ENCODE measurements at places on chromosomes 5 and 9.

DNA sequence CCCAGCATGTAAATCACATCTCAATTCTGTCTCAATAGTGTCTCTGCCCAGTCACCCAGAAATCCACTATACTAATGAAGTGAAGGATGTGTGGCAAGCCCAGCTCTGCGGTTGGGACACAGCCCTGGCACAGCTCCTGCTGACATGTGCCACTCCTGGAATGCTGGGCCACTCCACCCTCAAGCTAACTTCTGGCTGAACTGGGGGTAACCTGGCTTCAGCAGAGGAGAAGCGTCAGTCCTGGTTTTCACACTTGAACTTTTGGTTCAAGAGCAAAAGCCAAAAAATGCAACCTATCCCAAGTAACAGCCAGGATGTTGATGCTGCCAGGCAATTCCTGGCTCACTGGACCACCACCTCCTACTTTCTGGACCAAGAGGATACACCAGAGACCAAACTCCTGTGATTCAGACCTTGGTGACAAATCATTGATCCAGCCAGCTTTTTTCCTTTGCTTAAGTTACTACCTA lies 86.4 kb downstream of the ARRDC3 start:
- DNase-seq: no peak

GRCh38 chr9:20646656-20647055 lies 24.4 kb upstream of the MLLT3 start:
- DNase-seq: no peak

DNA sequence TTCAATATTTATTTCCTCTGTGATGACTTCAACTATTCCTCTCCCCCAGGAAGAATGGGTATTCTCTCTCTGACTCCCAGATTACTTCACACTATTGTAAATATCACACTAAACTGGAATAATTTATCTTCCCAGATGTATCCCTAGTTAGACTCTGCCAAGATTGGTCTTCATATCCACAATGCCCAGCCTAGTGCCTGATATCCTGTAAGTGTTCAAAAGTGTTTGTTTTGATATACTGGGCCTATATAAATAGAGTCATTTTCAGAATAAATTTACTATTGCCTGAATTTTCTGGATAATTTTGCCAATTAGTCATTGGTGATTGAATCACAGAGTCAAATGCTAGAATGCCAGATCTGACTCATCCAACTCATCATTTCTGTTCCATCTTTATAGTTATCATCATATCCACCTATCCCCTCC lies 143.7 kb upstream of the TNC start:
- DNase-seq: no peak

DNA sequence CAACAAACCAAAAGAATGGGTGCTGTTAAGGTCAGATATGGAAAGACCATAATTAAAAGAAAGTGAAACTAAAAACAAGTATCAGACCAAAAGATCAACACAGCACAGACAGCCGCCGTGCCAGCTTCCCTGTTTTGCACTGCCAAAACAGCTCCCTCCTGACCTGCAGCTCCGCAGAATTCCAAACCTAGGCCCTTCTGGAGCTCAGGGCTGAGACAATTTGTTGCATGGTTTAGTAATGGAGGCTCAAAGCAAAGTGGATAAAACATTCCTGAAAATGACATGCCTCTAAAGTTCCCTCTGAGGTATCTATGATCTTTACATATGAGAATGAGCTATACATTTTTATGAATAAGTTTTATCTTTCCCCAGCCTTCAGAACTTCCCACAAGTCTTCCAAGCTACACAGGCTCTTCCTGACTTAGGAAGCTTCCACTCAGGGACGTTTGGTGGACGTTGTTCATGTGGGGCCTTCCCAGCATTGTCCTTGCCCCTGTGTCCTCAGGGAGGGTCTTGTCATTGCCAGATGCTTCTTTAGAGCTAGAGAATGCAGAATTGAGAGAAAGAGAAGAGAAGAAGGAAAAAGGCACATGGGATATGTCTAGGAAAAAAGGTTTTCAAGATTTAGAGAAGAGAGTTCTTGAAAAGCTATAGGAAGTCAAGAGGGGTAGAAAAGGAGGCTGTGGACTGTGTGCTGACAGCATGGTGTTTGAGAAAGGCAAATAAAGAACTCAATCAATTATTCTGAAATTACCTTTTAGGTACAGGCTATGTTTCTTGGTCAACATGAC lies 28.4 kb upstream of the SSBP2 start:
- DNase-seq: peak; percentile 8

- DNase-seq: no peak
These were observed 20.0 kb downstream of the JMY start for GRCh38 chr5:79255786-79256557.

DNA sequence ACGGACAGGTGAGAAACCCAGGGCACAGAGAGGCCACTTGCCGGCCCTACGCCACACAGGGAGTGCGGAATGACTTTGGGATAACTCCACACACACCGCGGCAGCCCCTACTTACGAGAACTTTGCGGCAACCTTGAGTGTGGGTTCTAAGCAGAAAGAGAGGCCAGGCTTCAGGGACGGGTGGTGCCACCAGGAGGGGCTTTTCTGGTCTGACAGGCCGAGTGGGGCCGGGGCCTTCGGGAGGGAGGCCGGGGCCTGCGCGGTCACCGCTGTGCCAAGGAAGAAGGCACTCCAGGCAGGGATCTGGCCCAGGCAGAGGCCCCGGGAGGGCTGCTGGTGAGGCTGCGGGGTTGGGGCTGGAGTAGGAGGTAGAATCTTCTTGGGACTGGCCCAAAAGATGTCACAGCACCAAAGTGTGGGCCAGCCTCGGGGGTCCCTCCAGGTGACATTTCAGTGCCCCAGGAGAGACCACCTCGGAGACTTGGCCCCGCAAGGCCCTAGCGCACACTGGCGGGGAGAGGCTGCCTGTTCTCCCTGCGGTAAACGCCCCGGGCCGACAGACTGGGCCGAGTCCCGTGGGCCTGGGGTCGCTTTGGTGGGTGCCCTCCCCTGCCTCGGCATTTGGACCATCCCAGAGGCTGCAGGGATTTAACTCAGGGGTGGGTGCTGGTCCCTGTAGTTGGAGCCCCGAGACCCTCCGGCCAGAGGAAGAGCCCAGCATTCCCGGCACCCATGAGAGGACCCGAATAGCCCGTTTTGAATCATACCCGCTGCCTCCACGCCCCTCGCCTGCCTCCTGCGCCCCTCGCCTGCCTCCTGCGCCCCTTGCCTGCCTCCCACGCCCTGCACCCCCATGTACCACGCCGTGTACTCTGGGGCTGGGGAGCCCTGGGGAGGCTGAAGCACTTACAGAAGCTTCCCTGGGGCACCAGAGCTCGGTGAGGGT lies 9.0 kb upstream of the RNU6ATAC start:
- DNase-seq: no peak

DNA sequence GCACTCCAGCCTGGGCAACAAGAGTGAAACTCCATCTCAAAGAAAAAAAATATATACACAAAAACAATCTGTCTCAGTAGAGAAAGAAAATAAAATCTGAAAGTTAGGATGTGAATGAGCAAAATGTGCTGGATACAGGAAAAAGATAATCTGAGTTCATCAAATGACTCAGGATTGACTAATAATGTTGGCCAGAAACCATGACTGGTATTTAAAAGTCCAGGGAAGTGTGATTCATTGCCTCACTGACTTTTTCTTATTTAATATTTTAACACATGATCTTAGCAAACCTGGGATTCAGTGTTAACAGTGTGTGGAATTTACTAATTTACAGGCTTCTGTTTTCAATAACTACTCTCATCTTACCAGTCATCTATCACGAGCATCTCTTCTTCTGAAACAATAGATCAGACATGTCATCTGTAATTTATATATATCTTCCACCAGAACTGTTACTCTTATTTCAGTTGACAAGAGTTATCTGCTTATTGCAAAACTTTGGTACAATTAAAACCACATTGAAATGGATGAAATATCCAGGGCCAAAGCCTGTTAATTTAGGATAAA lies 256.7 kb downstream of the CDH12 start:
- no peak for DNase-seq

DNA sequence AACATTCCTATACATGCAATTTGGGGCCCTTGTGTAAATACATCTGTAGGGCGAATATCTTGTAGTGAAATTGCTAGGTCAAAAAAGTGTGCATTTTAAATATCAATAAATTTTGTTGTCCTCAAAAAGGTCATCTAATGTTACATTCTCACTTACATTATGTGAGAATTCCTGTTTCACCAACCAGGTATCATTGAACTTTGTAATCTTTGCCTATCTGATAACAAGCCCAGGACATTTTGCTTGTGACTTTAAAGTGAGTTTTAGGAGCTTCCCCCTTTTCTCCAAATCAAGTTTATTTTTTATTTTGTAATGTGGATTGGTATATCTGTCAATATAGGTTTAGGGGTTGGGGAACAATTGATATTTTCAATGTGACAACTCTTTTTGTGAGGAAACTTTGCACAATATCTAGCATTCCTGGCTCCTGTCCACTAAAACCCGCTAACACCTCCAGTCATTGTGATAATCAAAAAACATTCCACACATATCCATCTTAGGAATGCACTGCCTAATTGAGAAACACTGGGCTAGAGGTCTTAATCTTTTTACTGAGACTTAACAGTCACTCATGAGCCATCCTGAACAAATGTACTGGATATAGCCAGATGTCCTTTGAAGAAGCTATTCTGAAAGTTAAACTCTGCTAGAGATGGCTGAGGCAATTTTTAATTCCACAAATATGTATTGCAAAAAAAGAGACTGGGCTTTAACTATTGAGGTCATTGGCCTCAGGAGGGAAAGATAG lies 72.5 kb upstream of the SLC1A1 start:
- no peak for DNase-seq

DNA sequence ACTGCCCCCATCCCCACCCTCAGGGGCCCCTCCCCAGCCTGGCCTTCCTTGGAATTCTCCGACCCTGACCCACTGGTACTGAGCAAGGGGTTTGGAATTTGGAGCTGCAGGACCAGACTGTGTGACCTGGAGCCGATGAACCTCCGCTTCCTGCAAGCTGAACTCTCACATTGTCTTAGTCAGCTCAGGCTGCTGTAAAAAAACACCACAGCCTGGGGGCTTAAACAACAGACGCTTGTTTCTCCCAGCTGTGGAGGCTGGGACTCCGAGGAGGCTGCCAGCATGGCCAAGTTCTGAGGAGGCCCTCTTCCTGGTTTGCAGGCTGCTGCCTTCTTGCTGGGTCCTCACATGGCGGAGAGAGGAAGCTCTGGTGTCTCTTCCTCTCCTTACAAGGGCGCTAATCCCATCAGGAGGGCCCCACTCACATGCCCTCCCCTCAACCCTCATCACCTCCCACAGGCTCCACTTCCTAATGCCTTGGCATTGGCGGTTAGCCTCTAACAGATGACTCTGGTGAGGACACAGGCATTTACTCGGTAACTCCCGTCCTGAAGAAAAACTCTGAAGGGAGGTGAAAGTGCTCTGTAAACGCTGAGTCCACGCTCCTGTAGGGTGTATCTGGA lies 42.4 kb downstream of the C5orf15 start:
- DNase-seq: no peak

DNA sequence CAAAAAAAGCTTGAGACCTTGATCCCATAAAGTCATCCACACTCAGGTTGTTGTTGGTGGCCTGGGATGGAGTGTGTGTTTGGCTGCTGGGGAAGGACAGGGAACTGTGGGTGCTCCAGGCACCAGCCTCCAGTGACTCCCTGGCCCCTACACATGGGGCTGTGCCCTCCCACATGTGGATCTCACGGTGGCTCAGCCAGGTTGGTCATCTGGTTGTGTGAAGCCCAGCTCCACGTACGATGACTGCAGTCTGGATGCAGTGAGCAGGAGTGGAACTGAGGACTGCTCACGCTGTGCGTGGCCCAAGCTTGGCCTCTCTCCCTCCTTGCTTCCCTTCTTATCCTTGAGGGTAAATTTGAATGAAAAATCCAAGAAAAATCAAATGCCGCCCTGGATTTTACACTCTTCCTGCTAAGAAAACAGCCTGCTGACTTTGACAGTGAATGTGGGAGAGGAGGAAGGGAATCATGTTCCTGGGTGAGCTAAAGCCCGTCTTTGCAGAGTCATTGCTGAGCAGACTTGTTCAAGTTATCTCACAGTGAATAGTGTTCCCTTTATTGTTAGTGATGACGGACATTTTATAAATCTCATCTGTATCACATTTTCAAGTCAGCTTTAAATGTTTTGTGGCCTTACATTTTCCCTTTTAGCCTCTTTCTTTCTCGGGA lies 65.1 kb upstream of the CACNA1B start:
- no peak for DNase-seq

DNA sequence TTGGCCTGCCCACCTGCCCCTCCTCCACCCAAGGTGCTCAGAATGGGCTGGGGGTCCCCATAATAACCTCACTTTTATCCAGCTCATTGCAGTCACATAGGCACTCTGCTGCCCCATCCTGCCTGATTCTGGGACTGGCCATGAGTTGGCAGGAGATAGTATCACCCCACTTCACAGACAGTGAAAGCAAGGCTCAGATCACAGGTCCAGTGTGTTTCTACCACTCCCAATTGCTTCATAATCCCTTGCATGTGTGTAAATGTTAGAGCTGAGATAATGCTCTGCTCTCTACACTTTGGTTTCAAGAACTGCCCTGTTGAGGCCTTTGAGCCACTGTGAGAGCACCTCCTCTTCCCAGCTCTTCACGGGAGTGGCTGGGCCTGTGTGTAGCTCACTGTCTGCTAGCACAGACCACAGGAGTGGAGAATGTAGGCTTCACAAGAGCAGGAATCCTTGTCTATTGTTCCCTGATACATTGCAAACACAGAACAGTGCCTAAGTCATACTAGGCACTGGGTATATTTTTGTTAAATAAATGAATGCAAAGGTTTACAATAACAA lies 8.4 kb downstream of the PCYOX1L start:
- DNase-seq: no peak

DNA sequence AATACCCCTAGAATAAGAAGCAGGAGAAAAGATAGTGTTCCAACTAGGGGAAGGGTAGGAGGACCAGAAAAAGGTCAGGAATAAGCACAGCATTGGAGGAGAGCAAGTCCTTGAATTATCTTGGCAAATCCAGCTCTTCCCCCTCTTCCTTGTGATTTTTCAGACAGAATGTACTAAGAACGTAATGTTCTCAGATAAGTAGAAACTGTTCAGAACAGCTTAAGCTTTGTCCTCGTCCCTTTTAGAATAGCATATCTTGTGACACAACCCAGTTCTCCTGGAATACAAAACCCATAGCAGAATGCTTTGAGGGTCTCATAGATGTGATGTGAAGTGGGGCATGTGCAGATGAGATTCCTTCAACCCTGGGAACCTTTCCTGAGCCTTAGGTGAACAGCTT lies 97.4 kb downstream of the EMB start:
- no peak for DNase-seq

- DNase-seq: no peak
These were observed 143.0 kb downstream of the GPBP1 start for GRCh38 chr5:57316798-57317327.

GRCh38 chr9:100466829-100467221 lies 6.1 kb upstream of the TMEFF1 start:
- DNase-seq: no peak

- DNase-seq: no peak
These were observed 16.9 kb downstream of the C9orf85 start for GRCh38 chr9:71928376-71928775.

DNA sequence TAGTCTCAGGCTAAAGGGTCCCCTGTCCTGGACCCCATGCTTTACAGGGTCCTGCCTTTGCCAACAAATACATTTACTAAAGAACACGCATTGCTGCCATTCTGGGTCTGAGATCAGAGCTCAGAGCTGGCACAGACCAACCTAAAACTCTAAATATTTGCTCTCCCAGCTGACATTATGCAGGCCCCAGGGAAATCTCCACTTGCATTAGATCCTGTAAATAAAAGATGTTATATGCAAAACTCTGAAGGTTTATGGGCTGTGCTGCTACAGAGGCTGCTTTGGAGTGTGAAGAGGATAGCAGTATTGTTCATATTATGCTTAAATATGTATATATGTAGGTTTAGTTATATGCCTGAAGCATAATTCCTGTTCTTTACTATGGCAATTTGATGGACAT lies 35.9 kb upstream of the RANBP3L start:
- no peak for DNase-seq

Data from effector CD4-positive, alpha-beta T cell (primary cell).